ENCODE measurements at places on chromosomes 6 and 20.

- DNase-seq, result no peak
Observed at GRCh38 chr6:168632694-168633093, 191.7 kb downstream of the SMOC2 start.

GRCh38 chr6:39367700-39368099, 45.2 kb upstream of the KCNK16 start:
- DNase-seq, result no peak

DNA sequence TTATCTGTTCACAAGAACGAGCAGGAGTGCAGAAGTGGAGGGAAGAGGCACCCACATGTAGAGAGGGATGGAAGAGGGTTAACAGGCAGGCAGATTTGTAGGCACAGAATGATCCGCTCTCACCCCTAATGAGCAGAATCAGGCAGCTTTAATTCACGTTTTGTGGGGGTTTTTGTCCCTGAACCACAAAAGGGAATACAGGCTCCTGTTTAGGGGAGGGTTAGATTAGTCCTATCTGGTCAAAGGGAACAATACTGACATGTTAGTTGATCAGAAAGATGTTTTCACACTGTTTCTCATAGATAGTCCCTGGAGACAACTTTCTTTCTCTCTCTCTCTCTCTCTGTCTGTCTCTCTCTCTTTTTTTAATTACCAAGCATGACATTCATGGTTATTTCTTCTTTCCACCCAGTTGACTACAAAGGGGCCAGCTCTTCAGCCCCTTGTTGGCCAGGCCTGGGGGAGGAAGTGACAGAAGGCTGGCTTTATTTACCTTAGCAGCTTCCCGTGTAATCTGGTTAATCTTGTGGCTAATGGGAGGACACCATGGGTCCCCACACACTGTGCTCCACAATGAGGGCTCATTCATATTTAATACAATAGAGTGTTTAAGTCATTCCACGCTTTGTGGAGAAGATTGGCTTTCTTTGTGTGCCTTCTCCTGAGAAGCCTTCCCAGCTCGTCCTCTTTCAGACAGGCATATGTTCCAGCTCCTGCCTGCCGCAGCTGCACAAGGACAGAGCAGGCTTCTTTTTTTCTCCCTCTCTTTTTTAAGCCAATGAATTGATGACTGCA, 958.8 kb downstream of the TFAP2A start:
- no peak for DNase-seq

DNA sequence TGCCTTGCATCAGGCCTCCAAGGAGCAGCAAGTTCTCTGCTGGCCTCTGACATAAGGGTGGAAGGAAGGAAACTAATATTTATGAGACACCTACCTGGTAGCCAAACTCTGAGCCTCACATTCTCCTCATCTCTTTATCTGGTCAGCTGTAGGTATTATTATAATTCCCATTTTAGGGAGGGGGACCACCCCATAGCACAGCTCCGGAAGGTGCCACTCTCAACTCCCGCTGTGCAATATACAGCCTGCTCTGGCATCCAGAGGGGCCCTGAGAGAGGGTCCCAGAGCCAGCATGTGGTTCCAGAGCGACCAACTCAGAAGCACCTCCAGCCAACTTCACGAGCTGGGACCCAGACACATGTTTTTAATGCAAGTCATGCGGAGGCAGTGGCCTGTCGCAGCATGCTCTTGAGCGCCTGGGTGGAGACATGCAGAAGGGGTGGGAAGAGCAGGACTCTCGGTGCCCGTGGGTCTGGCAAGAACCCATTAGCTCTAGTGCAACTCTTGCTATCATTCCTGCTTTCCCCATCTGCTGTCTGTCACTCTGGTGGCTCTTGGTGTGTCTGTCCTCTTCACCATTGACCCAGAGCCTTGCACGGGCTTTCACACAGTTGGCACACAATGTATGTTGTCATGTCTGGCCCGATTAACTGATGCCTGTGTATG, 15.0 kb upstream of the MYMX start:
- DNase-seq, result no peak

- DNase-seq, result no peak
Observed at GRCh38 chr6:123016431-123017103, 20.5 kb downstream of the CLVS2 start.

GRCh38 chr6:57143690-57144089, 28.4 kb upstream of the BAG2 start:
- no peak for DNase-seq

- no peak for DNase-seq
Observed at GRCh38 chr20:56842056-56842455, 212.9 kb downstream of the TFAP2C start.

- no peak for DNase-seq
Observed at GRCh38 chr20:59690101-59690500, 85.8 kb downstream of the PHACTR3 start.

DNA sequence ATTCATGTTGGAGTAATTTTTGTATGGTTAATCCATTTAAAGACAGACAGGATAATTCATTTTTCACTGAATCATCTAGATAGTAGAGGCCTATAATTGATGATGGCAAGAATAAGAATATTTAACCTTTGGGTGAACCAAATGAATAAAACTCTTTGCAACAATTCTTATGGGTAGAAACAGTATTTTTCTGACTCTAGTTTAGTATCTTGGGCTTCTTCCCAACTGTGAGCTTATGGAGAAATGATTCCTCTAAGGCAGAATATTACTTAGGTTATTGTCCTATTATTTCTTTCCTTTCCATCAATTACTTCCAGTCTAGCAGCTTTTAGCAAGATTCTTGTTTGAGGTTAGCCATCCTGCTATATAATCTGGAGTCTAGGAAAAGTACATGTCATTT, 734.9 kb upstream of the FLRT3 start:
- no peak for DNase-seq

GRCh38 chr6:22059946-22060345, 236.9 kb downstream of the PRL start:
- no peak for DNase-seq

- DNase-seq, result no peak
Observed at GRCh38 chr6:40910260-40910893, 128.6 kb downstream of the UNC5CL start.

DNA sequence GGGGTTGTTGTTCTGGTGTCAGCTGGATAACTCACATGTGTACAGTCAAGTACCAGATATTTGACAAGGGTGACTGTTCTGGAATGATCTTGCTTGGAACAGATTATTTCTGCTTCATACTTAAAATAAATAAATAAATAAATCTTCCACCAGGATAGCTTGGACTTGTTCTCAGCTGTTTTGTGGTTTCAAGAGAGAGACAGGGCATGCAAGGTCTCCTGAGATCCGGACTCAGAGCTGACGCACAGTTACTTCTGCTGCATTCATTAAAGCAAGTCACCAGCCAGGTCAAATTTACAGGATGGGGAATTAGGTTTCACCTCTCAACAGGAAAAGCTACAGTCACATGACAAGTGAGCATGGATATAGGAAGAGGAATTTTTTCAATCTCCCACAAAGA, 285.0 kb upstream of the SPTLC3 start:
- DNase-seq, result no peak
